Fibroblast of the aortic adventitia (primary cell): ENCODE measurements at places on chromosomes 2 and 18. TPM values are rescaled to one million over a fixed set of nuclear protein-coding genes. Genes with fewer than 3 reads are reported as not detected.

Gene LHCGR
- 0.25 TPM in 1 of 2 replicates, not detected in the other for total RNA-seq

Gene FAM161A
- total RNA-seq: 7.6 and 8.1 TPM in 2 replicates

Gene TNFRSF11A
- 0.08 and 1.1 TPM in 2 replicates for total RNA-seq

DNA sequence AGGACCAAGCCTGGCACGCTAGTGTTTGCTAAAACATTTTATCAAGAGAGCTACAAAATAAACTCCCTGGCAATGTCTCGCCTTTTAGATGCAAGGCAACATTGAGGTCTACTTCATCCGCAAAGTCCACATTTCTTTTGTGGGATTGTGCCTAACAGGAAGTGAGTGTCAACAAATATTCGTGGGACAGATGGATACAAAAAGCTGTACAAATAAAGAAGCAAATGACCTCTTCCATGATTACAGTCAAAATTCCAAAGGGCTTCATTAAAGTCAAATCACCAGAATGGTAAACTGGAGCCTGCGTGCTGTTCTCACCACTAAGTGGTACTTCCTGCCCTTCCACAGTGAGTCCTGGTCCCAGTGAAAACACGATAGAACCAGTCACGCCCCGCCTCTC lies 40.4 kb downstream of the L3MBTL4 start:
- no peak for DNase-seq

DNA sequence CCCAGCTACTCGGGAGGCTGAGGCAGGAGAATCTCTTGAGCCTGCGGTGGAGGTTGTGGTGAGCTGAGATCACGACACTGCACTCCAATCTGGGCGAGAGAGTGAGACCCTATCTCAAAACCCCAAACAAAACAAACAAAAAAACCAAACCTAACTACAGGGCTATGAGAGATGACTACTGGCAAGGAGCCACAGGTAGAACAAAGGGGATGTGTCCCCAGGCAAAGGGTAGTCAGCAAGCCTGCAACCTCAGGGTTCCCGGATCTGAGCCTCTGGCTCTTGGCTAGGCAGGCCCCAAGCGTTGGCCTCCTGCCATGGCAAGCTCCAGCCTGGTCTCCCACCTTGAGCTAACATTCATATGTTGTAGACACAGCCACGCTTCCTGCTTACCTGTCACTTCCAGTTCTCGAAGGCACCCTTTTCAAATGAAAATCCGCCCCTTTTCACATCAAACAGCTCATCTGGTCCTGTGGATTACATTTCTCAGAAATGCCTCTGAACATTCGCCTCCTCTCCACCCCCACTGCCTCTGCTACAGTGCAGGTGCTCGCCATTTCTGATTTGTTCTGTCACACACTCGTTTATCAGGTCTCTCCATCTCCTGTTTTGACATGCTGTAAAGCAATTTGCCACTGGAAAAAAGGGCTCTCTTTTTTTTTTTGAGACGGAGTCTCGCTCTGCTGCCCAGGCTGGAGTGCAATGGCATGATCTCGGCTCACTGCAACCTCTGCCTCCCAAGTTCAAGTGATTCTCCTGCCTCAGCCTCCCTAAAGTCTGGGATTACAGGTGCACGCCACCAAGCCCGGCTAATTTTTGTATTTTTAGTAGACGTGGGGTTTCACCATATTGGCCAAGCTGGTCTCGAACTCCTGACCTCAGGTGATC lies 13.1 kb upstream of the ACTR3 start:
- DNase-seq: no peak

DNA sequence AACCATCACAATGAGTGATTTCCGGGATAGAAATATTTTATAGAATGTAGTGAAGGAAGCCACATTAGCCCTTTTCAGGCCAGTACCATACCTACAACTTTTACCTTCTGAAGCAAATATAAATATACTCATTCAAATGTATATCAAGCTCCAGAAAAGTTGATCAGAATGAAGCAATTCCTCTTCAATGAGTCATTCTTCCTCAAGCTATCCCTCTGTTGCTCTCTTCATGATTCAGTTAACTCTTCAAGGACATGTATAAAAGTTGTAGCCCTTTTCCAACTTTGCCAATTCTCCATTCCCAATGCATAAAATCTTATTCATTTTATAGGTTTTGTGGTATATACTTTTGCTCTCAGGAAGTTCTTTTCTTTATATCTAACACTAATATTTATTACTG lies 242.1 kb upstream of the RGPD4 start:
- no peak for DNase-seq

DNA sequence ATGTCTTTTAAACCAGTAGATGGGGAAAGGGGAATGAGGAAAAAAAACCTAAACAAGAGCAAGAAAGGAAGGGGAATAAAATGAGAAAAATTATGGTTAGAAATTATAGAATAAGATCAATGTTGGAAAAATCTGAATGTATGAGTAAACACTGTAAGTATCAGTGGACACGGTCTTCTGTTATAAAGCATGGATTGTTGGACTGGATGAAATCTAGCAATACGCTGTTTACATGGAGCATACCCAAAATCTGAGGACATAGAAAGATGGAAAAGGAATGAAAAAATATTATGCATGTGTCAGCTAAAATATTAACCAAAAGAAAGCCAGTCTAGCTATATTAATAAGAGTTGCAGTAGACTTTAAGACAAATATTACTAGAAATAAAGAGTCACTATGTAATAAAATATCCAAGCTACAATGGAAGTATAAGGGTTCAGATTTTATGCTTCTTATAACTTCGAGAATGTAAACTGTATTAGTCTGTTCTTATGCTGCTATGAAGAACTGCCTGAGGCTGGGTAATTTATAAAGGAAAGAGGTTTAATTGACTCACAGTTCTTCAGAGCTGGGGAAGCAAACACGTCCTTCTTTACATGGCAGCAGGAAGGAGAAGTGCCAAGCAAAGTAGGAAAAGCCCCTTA lies 32.4 kb downstream of the DDX1 start:
- DNase-seq: no peak

DNA sequence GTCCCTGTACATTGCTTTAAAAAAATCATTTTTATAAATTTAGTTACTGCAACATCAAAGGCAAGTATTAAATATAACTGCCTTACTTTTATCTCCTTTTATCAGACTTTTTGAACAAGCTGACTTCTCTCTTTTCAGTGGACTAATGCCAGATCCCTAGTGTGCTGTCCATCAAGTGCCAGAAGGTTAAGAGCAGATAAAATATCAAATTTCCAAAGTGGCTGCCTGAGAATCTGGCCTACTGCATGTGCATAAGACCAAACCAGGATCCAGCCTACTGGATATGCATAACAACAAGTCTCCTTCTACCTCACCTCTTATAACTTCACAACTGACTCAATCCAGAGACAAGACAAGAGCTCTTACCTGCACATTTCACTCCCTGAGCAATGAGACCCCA lies 59.8 kb upstream of the CHRNA1 start:
- DNase-seq: no peak

DNA sequence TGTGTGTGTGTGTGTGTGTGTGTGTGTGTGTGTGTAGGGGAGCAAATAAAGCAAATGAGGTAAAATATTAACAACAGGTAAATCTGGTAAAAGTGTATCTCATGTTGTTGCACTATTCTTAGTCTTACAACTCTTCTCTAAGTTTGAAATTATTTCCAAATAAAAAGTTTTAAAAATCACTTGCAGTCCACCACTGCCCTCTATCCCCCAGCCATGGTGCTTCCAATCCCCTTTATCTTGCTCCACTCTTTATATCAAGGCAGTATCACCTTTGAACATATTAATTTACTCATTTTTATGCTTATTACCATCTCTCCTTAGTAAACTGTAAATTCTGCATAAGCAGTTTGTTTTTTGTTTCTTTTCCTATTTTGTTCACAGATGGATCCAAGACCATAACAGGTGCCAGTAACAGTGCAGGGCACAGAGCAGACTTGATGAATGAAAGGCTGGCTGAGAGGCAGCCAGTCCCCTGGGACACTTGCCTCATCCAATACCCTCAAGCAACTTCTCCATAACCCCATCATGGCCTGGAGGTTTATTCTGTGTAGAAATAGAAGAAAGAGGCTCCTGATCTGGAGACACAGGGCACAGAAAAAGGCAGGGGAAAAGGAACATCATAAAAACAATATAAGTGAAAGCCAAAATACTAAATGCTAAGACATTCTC lies 67.6 kb downstream of the LDAH start:
- no peak for DNase-seq

- no peak for DNase-seq
Observed at GRCh38 chr2:94870440-94871225, 597 bp upstream of the TEKT4 start.

GRCh38 chr2:219417374-219417773 lies 803 bp upstream of the DES start:
- DNase-seq: no peak
